Stimulated activated CD4-positive, alpha-beta T cell treated with anti-CD3 and anti-CD28 coated beads, Interleukin-2, amount 100 ng/mL, for 48 hours (primary cell): ENCODE measurements at places on chromosomes 6 and 20.

DNA sequence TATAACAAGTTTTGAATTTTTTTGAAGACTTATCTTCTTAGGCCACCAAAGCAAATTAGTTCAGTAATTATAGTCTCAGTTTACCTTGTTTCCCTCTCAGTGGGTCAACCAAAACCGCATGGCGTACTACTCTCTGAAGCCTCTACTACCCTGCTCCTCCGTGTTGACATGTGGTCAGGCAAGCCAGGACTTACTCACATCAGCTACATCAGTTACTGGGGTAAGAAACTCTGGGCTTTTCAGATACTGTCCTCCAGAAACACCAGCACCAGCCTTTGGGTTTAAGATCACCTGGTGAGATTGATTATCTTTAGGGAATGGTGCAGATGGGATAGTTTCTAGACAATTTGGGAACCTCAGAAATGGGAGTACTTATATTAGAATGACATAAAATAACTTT is 55.1 kb downstream of the KCNQ5 start:
- DNase-seq = no peak

GRCh38 chr6:92849636-92850035 is 569.7 kb downstream of the EPHA7 start:
- DNase-seq = no peak

DNA sequence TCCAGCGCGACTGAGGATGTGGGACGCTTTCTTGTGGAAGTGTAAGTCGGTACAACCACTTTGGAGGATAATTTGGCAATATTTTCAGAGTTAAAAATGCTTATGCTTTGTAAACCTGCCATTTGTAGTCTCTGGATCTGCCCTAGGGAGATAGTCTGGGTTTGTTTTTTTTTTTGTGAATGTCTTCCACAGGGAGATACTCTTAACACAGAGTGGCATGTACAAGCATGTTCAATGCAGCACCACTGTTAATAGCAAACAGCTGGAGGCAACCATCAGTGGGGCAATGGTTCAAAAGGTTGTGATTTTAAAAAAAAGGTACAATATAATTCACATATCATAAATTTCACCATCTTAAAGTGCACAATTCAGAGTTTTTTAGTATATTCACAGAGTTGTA is 22.4 kb downstream of the SLC9A8 start:
- no peak for DNase-seq

GRCh38 chr20:59148701-59149493 is 14.7 kb upstream of the ZNF831 start:
- no peak for DNase-seq

DNA sequence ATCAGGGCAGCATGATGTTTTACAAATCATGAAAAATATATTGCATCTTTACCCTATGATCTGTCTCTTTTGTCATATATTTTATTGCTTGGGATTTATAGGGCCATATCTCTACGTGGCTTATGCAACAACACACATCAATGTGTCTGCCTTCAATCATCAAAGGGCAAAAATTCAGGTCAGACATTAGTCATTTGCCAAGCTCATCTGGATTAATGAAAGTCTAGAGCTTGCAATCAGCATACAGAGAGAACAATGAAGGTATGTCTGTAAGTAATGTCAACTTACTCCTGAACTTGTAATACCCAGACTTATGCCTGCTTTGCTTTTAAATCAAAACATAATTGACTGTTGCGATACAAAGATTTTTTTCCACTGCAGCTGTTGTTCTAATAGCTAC is 282.7 kb downstream of the HAO1 start:
- no peak for DNase-seq

DNA sequence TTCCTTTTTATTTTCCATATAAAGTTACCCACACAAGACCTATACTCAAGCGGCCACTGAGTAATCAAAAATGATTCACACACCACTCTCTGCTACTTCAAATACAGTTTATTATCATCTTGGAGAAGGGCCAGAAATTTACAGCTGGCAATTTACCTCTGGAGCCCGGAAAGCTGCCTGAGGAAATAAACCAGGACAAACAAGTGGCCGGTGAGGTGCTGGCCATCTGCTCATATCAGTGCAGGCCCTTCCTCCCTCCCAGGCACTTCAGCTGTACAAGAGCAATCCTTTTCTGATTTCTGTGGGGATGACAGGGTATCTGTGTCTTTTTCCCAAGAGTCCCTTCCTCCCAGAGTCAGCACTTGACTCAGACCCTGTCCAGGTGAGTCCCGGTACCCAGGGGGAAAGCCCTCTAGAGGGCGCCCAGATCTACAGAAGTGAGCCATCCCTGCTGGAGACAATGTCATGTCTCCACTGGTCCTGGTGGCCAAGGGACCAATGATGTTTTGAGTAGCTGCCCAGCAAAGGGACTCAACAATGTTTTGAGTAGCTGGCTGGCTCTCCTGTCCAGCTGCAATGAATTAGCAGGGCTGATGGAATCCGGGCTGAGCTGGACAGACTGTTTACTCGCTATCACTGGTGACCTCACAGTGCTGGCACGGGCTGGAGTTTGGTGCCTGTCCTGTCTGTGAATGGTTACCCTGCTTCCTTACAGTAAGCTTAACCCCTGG is 23.6 kb downstream of the LRP11 start:
- peak; percentile 50 for DNase-seq

DNA sequence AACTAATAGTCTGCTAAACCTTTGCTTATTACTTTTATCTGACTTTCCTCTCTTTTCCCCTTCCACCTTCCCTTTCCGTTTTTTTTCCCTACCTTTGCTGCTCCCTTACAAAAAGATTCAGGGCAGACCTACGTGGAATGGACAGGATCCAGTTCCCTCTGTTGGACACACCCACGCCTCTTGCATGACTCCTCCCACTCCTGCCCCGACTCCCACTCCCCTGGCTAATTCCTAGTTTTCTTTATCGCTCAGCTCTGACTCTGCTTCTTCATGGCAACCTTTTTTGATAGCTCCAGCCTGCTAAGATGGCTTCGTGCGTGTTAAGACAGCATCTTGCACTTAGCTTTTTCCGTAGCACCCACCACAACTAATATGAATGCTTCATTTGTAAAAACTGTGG is 715.6 kb upstream of the NRSN1 start:
- DNase-seq = no peak

GRCh38 chr6:170153436-170154319 is 137.2 kb downstream of the DLL1 start:
- DNase-seq = no peak

GRCh38 chr20:2084703-2085102 is 16.9 kb upstream of the STK35 start:
- DNase-seq = no peak

- no peak for DNase-seq
Measured at GRCh38 chr20:55936209-55936595, 69.1 kb downstream of the CBLN4 start.

DNA sequence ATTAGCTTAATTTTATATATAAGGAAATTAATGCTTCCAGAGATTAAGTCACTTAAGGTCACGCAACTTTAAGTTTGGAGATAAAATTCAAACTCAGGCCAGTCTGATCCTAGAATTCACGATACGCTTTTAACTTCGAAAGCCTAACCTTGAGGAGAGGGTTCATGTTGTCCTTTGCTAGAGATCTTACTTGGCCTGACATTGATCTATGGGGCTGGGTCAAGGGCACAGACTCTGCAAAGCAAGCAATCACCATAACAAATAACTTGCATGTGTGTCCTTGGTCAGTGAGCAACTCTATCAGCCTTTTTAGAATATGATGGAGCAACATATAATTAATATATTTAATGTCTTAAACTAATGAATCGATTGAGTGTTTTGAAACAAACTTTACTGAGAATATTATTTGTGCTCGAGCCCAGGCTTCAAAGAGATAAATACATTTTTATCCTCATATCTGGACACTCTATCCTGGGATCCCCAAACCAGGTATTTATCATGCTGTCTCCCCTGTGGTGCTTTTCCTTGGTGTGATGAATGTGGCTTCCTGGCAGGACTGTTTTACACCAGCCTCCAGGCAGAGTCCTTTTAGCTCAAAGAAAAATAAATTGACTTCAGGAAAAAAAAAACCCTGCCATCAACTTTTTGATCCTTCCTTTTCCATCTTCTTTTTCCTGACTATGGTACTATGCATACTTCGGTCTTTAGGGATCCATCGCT is 29.1 kb downstream of the RPS12 start:
- no peak for DNase-seq

DNA sequence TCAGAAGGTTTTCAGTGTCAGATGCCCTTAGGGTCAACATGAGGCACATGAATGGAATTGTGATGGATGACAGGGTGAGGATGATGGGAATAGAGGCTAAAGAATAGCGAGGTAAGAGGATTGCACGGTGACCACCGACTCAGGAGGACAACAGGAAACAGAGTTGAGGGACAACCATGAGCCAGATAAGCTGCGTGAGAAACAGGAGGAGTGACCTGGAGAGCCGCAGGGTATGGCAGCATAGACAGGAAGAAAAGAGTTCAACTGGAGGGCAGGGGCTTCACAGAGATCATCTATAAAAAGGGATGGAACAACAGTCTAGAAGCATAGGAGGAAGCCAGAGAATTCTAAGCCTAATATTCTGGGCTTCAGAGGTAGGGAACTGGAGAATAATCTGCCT is 84.7 kb upstream of the ENPP5 start:
- no peak for DNase-seq

- no peak for DNase-seq
Measured at GRCh38 chr6:160222491-160222890, 36.1 kb downstream of the SLC22A2 start.

DNA sequence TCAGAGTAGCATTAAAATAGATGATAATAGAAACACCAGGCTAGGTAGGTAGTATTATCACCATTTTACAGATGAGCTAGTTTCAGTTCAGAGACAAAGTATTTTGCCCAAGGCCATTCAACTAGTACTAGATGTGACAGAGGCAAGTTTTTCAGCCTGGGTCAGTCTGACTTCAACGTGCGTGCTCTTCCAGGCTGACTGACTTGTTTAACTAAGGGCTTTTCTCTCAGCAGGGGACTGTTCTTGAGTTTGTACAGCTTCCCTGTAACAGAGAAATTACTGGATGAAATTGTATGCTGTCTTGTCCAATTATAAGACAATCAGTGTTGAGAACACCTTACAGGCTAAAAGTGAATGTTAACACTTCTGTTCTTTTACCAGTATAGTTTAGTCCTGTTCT is 333.5 kb upstream of the MAN1A1 start:
- no peak for DNase-seq

DNA sequence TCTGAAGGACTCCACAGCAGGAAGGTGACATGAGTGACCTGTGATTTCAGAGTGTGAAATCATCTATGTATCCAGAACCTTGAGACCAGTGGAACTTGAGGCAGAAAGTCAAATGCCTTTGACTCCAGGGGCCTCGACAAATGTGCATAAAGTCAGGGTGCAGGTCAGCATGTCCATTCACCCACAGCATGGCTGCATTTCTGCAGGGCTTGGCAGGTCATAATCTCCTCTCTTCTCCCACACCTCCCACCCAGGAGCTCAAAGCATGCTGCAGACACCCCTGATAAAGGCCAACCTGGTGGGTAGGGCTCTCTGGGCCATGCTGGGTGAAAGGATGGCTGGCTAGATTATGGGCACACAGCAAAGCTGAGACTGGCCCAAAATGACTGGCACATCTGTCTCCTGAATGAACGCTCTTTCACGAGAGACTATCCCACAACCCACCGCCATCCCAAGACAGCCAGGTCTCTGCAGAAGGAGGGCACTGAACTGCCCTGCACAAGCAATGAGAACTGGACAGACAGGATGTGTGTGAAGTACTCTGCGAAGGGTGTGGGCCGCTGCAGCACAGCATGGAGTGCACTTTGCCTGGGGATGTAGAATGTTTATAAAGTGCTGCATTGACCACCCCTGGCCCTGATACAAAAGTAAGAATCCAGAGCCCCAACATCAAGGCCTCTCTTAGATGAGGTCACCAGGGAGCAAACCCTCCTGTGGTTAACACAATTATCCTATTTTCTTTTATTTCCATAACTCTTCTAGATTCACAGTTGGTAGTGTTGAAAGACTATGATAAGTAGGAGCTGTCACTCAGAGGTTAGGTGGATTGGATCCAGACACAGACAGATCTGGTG is 78.2 kb upstream of the NXT1 start:
- DNase-seq = no peak

GRCh38 chr6:163923658-163924411 is 509.3 kb downstream of the QKI start:
- DNase-seq = no peak

DNA sequence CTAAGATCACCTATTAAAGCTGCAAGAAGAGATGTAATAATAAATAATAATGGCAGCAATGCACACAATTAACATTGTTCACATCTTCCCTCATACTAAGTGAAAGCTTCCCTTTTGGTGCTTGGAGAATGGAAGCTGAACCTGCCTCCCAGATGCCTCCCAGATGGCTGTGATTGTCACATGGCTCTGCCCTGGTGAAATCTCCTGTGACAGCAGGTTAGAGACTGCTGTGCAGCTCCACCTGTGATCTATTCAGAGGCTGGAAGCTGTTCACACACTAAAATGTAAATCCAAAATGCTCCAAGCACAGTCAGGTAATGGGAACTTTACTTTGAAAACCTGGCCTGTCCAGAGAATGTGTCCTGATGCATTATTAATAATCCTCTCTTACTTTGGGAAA is 41.7 kb upstream of the RGS17 start:
- DNase-seq = no peak

GRCh38 chr20:43194137-43194536 is 4.4 kb upstream of the PTPRT start:
- no peak for DNase-seq

DNA sequence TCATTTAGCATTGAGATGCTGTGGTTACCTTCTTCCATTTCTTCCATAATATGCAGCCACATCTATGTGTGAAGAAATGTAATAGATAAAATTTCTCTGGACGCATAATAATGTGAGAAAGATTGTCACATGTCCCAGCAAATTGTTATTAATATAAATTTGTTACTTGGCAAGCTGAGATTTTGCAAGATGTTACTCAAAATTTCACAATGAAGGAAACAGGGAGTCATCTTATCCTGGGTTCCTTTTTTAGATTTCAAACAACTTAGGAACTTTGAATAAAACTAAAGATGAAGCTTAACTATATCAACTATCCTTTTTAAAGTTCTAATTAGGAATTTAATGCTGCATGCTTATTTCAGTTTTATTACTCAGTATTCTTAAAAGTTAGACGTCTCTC is 3.6 kb downstream of the ESR1 start:
- DNase-seq = no peak

DNA sequence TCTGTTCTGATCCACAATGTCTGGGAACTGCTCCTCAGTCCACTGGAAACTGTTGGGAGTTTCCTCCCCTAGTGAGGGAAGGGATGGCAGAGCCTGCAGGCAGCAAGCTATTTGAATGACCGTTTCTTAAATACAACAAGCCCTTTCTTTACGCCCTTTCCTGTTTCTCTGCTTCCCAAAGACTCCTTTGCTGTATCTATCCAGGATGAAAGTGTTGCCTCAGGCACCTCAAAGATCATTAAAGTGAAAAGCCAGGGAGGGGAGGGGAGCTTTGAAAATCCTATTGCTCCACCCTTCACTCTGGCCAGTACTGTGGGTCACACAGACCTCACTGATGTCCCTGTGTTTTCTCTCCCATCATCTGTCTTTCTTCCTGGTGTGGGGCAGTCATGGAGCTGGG is 213.1 kb downstream of the RNF144B start:
- DNase-seq = no peak

- no peak for DNase-seq
Measured at GRCh38 chr6:54910431-54910884, 63.9 kb downstream of the FAM83B start.
